ENCODE measurements at places on chromosomes 6 and 20.

DNA sequence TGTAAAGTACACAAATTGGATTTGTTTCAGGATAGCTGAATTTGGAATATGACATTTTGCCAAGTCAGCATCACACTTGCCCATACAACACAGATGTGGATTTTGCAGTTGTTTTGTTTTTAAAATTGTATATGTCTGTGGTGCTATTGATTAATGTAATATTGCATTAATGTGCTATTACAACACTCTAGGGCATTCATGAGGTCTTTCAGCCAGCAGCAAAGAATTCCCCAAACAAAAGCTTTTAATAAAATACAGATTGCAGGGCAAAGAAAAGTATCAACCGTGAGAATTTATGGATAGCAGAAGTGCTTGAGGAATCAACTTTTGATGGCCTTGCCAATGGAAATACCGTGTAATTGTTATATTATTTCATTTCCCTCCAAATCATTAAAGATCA lies 144.9 kb downstream of the AIG1 start:
- no peak for DNase-seq

DNA sequence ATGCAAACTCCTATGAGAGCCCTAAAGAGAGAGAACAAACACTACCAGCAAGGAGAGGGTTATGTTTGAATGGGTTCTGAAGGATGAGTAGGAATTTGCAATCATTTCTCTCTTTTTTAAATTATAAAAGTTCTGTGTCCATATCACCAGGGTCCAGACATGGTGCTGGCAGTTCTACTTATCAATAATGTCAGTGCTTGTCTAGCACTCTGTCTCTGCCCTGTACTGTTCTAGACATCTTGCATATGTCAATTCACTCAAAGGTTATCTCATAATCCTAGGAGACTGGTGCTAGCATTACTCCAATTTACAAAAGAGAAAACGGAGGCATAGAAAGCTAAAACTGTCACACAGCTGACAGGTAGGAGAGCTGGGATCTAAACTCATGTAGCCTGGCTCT lies 101.3 kb downstream of the VEGFA start:
- DNase-seq: no peak

DNA sequence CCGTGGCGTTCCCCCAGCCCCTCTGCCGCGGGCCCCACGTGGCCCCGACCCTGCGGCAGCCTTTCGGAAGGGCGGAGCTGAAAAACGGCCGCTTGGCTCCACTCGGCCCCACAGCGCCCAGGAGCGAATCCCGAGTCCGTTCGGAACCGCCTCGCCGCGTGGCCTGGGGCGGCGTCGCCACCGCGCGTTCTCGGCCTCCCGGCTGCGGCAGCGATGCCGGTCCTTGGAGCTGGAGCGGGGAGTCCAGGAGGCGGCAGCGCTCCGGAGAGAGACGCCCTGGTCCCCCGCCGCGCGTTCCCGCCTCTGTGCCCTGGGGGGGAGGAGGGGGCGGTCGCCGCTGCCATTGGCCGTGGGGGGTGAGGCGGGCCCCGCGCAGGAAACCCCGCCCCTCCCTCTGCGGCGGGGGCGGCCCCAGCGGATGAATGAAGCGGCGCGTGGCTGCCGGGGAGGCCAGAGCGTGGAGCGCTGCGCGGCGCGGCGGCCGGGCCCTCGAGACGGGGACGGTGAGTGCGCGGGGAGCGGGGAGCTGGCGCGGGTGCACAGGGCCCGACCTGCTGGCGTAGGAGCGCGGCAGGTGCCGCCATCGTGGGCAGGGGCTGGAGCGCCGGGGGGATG lies at the start of gene SLCO4A1:
TSS of gene SLCO4A1 (plus strand) at position 453 of the 615 bp plus-strand sequence. CDS start 13,952 bp downstream, outside the sequence.
- DNase-seq: no peak

GRCh38 chr20:4117158-4117740 lies 101.9 kb upstream of the RNF24 start:
- DNase-seq: no peak

GRCh38 chr20:50278377-50278683 lies 87.7 kb downstream of the CEBPB start:
- no peak for DNase-seq

DNA sequence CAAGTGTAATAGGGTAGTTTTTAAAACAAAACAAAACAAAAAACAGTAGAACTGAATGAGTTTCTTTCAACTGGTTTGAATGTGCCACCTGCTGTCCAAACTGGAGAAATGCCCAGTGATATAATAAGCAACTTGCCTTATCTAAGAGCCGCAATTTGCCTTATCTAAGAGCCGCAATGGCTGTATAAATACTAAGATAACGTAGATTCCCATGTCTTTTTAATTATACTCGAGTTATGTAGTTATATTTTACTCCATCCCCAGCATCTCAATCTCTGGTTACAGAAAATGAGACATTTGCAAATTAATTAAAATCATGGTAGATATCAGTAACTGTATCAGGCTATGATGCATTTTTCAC lies 67.2 kb downstream of the RPP40 start:
- DNase-seq: no peak

DNA sequence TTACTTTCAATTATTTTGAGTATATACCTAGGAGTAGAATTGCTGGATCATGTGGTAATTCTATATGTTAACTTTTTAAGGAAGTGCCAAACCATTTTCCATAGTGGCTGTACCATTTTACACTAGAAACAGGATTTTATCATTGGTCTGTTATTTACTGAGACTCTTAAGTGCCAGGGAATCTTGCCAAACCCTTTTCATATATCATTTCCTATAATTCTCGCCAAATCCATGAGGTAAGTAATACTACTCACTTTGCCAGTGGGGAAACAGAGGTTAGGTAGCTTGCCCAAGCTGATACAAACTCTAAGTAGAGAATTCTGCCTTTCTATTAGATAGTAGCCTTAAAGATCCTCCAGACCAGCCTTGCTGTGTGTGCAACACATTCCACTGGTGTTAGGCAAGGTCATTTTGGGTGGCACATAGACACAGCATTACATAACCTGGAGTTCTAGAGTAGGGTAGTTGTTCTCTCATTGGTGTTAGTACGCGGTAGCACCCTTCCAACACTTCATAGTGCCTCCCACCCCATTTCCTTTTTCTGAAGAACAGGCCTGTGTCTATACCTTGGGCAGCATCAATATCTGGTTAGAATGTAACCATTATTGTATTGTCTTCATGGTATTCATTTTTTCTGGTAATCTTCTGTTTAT lies 65.5 kb downstream of the ARID1B start:
- DNase-seq: no peak

GRCh38 chr6:31614075-31614619 lies 887 bp upstream of the AIF1 start:
- DNase-seq: no peak

DNA sequence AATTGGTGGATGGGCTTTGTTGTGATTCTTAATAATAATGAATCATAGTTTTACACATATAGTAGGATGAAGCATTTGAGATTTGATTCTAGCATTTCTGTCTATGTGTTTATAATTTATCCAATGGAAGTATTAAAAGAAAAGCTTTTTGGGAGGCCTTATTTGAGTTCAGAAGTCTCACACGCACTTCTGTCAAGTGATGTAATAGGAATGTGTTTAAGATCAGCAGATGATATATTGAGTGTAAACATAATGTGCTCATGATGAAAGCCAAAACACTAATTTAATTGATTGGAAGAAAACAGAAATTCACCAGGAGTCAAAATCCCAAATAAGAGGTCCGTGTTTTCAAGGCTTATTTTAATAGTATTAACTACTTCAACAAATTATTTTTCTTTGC lies 435.6 kb upstream of the HSF2 start:
- no peak for DNase-seq

DNA sequence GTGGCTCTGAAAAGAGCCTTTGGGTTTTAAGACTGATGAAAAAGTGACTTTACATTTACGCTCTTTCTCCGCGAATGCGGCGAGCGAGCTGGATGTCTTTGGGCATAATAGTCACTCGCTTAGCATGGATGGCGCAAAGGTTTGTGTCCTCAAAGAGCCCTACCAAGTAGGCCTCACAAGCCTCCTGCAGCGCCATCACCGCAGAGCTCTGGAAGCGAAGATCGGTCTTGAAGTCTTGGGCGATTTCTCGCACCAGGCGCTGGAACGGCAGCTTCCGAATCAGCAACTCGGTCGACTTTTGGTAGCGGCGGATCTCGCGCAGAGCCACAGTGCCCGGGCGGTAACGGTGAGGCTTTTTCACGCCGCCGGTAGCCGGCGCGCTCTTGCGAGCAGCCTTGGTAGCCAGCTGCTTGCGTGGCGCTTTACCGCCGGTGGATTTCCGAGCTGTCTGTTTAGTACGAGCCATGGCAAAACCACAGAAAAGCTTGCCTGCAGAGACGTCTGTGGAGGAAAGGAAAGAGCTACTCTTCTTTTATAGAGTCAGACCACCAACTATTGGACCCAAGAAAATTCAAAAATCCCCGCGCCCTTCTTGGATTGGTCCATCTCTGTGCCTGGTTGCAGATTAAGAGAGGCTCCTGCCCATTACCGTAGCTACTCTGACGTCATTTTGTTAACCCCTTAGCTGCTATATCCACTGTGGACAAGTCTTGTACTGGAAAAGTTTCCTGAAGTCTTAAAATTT lies 55.5 kb upstream of the HFE start:
- peak; percentile 92 for DNase-seq

- no peak for DNase-seq
Measured at GRCh38 chr6:18491308-18492045, 104.3 kb downstream of the RNF144B start.

DNA sequence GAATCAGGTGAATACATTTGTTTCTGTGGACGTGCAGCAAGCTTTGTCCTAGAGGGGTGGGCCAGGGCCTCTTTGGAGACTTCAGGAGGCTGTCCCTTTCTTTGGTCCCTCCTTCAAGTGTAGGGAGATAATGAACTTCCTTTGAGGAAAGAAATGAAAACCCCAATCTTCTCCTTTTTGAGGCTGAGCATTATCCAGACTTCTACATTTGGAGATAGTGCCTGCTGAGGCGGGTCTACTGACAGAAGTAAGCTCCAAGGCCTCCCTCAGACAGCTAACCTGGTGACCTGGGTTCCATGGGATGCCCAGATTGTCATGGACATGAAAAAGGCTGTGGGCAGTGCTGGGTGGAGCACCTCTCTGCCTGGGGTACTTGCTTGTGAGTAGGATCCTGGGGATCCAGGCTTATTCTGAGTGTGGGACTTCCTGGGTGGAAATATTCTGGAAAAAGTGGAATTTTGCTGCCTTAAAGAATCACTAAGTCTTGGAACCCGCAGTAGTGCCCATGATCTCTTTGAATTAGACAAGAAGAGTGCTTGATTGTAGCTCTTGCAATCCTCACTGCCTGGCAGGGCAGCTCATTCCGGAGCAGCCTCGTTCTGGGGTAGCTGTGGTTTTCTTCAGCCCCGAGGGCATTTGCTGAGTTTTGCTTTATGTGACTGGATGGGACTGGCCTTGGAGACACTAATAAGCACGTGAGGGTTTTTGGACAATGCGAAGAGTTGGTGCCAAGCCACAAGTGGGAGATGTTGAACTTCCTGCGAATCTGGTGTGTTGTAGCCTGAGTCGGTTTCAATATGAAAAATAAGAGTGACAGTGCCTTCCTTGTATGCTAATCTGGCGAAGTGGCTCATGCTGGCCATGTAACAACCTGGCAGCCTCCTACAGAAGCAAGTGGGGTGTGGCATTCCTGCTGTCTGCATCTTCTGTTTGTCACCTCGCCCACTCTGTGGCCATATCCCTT lies 28.1 kb downstream of the SNRNP48 start:
- peak; percentile 35 for DNase-seq

GRCh38 chr6:138107752-138108592 lies 753 bp upstream of the PERP start:
- DNase-seq: no peak

- no peak for DNase-seq
Measured at GRCh38 chr6:138972226-138972665, 15.8 kb downstream of the REPS1 start.

DNA sequence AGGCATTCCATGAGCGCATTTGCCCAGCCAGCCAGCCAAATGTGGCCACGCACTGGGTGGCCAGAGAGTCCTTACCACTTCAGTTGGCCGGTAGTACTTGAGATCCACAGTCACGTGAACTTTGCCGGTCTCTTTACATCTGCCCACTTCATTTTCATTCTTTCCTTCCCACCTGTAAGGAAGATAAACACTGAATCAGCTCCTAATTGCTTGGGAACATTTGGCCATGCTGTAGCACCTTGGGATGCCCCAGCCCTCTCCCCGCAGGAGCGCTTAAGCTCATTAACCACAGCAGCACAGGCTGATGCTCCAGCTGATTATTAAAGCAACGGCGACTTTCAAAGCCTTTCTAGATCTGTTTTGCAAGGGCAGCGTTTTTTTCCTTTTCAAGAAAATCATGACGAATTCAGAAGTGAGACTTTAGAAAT lies 116.6 kb downstream of the FOXC1 start:
- DNase-seq: no peak

DNA sequence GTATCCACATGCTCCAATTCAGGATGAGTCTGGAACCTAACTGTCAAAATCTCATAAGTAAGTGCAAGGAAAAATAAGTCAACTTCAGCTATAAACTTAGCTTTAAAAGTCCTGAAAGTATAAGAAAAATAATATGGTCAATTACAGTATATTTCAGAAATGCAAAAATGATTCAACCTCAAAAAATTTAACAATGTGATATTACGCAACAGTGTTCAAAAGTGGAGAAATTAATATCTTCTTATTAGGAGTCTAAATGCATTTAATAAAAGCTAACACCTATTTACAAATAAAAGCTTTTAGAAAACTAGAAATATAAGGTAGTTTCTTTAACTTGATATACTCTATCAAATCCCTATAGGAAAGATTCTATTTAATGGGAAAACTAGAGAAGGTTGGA lies 111.2 kb upstream of the OPRM1 start:
- no peak for DNase-seq

GRCh38 chr6:36985417-36985807 lies 584 bp downstream of the MTCH1 start:
- DNase-seq: no peak

- DNase-seq: no peak
Measured at GRCh38 chr6:82954356-82954755, 111.3 kb downstream of the UBE3D start.

DNA sequence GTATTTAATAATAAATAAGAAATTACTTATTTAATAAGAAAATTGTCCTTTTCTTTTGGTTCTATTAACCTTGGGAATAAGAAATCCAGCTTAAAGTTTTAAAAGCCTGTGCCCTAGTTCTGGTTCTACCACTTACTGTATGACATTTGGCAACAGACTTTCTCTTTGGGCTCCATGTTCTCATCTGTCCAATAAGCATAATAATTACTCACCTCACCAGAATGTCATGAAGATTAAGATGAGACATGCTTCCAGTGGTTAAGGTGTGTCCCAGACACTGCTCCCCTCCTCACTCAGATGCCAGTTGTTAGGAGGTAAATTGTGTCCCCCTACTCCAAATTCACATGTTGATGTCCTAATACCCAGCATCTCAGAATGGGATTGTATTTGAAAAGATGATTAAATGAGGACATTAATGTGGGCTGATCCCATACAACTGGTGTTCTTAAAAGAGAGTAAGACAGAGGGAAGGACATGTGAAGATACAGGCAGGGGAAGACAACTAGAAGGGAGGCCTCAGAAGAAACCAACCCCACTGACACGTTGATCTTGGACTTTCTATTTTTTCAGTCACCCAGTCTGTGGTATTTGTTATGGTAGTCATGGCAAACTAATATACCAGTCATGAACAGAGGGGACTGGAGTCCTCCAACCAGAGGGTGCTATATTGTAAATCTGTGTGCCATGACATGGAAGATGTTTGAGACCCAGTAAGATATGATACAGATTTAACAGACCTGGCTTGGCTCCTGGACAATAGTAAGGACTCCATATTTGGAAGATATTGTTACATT lies 6.4 kb upstream of the MICAL1 start:
- no peak for DNase-seq

GRCh38 chr6:17877196-17877894 lies 110.1 kb downstream of the KIF13A start:
- no peak for DNase-seq

Data from kidney epithelial cell (primary cell).